Activated gamma-delta T cell treated with Interleukin-2 at 50 U/mL for 16 hours (primary cell): ENCODE measurements at places on chromosomes 3 and 15.

- DNase-seq: no peak
Measured at GRCh38 chr3:13748276-13748879, 131.5 kb downstream of the WNT7A start.

GRCh38 chr3:32100465-32100864 lies 6.0 kb upstream of the GPD1L start:
- no peak for DNase-seq

GRCh38 chr3:152658977-152659720 lies 175.8 kb upstream of the P2RY1 start:
- DNase-seq: no peak

- DNase-seq: no peak
Measured at GRCh38 chr3:124333931-124334640, 342.2 kb upstream of the ROPN1 start.

GRCh38 chr15:44092221-44092620 lies 102.8 kb downstream of the FRMD5 start:
- no peak for DNase-seq

DNA sequence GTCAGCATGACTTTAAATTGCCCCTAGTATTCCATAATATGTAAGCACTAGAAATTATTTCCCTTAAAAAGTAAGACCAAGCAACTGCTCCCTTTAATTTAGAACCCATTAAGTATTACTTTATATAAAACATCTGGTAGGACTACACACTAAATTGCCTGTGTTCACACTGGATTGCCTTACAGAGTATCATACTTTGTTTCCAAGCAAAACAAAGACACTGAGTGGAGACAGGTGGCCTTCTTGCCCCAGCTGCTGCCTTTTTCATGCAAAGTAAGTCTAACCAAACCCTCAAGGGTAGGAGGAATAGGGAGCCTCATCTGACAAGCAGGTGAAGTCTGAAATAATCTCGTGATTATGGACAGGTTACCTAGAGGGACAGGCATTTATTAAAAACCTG lies 87.3 kb downstream of the PEX5L start:
- DNase-seq: no peak

DNA sequence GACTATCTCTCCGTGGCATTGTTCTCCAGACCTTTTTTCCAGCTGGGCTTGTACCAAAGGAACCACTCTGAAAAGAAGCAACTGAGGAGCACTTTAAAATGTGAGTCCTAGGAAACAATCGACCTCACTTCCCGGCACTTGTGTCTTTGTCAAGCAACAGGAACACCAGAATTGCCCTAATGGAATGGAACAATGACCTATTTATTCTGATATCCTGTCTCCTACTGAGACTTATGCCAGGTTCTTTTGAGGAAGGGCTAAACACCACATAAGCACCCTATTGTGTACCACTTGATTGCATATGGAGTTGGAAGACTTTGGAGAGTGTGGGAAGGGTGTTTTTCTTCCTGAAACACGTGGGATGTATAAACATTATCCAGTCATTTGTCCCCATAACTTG lies 56.8 kb upstream of the TGFBR2 start:
- no peak for DNase-seq

GRCh38 chr3:133386876-133387275 lies 13.0 kb upstream of the BFSP2 start:
- no peak for DNase-seq

DNA sequence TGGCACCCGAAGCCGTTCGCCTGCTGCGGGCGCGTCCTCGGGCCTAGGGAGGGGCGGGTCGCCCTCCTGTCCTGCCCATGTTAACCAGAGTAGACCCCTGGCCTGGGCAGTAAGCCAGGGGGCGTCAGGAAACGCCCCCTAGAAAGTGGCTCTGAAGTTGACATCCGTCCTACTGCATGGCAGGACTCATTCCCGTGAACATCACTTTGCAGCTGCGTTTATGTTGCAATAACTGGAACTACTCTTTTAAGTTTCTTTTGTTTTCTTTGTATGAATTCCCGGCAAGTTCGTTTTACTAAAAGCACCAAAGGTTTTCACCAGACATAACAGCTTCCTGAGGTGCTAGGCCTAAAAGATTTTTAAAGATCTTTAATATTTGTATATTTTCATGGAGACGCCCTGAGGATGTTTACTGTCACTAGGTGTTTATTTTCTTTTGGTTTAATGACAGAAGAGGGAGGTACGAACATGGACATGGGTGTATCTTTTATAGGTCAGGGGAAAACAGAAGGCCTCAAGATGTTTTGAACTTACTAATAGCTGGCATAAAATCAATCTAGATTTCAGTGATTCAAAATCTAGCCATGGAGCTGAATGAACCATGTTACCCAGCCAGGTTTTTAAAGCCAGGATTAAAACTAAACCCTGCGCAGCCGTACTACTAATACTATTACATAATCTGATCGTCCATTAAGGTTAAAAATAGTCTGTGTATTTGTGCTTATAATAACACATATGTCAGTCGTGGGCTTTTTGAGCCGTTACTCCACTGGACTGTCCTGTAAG lies 1.0 kb downstream of the C15orf61 start:
- DNase-seq: no peak

- no peak for DNase-seq
Measured at GRCh38 chr3:71461749-71462483, 121.6 kb downstream of the FOXP1 start.

DNA sequence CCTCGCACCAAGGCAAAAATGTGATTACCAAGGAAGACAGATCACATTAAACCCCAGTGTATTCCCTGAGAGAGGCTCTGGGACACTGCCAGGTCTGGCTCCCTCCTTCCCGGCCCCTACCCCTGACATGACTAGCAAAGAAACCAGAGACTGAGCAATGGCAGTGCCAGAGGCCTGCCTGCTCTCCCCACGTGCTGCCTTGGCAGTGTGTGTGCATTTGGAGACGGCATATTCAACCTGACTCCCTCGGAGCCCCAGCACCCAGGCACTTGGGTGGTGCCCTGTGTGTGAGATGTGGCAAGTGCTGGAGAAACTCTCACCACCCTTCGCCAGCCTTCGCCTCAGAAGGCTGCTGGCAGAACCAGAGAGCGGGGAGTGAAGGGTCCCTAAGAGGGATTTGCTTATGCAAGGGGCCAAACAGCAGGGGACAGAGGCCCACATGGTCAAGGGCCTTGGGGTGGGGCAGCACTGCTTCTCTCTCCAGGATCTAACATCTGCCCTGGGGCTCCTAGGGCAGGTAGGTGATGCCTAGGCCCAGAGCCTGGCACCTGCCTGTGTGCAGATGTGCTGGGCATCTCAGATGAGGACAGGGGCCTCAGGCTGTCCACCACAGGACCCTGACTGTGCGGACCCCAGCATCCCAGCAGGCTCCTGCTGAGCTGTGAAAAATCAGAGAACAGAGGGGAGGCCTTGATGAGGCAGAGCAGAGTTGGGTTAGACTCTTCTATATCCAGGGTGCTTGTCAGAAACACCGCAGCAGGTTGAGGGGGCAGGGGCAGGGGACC lies 23.6 kb upstream of the PLXNA1 start:
- no peak for DNase-seq

GRCh38 chr3:142902356-142902755 lies 13.5 kb upstream of the PCOLCE2 start:
- no peak for DNase-seq

GRCh38 chr3:118932822-118933558 lies 101.7 kb downstream of the IGSF11 start:
- DNase-seq: no peak

GRCh38 chr3:23333633-23334032 lies 130.5 kb downstream of the UBE2E2 start:
- DNase-seq: no peak

- DNase-seq: no peak
Measured at GRCh38 chr3:194930377-194931204, 244.9 kb downstream of the FAM43A start.

DNA sequence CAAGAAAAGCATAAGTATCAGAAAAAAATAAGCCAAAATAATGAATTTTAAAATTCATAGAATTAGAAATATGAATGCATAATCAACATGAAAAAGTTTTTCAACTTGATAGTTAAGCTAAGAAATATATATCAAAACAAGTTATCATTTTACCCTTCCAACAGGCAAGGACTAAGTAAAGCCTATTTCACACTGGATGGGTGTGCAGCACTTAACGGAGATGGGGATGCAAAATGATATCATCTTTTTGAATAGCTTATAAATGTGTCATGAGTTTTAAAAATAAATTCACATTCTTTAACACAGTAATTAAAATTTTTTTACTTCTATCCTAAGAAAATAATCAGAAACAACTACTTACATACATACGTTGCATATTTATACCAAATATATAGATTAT lies 20.9 kb downstream of the PIK3R4 start:
- no peak for DNase-seq

DNA sequence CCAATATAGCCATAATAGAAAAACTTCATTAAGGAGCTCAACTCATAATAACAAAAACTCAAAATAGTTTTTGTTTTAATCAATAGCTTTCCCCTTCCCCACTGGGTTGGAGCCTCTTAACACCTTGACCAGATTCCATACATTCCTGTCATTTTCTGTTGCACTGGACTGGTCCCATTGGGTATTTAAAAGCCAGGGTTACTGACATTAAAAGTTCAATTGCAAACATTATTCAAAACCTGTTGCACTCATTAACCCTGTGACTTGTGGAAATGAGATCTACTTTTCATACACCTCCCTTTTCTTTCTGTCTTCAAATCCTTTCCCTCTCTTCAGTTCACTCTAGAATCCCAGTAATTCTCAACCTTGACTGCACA lies 1.7 kb upstream of the HRG start:
- no peak for DNase-seq

DNA sequence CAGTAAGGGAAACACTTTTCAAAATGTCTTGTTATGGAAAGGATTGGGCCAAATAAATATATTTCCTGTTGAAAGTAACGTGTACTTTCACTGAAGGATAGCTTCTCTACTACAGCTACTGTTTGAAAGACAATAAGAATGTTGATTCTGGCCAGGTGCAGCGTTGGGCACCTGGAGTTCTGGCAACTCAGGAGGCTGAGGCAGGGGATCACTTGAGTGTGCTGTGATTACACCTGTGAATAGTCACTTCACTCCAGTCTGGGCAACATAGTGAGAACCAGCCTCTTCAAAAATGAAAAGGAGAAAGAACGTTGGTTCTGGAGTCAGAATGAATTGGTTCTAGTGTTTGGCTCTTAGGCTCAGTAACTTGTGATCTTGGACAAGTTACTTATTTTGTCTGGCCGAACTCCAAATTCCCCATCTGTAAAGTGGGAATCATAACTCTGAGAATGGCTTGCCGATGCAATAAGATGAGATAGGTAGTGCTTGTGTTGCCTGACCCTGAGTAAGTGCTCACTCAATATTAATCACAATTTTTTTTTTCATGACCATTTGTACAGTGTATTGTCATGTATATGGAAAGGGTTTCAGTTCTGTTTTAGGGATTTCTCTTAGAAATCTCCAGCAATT lies 310.8 kb downstream of the PTPRG start:
- no peak for DNase-seq

DNA sequence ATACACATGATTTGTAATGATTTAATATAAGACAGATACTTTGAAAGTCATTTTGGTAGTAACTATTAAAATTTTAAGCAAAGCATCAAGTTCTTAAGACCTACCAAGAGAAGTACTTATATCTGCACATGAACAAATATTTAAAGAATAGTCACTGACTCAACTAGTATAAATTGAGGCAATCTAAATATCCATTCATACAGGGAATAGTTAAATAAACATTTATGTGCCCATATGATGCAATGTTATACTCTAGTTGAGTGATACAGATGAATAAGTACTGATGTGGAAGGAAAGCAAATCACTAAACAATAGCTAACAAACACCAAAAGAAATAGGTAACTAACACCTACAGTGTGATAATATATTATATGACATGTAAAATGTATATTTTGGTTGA lies 527.7 kb downstream of the EPHA3 start:
- DNase-seq: no peak
